ENCODE measurements at places on chromosomes 2 and 18. TPM values are rescaled to one million over a fixed set of nuclear protein-coding genes. Genes with fewer than 3 reads are reported as not detected.

DNA sequence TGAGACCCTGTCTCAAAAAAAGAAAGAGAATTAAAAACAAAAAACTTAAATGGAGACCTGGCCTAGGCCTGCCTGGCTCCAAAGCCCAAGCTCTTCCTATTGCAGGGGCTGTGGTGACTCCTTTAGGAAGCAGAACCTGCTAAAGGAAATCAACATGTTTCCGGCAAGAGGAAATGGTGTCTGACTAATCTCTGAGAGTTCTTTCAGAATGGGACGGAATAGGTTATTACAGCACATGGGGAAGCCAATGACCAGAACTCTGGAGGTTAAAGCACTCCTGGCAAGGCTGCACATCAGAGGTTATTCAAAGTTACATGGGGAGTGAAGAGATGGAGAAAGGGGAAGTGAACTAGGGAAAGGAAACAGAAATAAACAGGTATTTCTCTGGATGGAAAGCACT, 21.4 kb downstream of the KIF3C start:
- DNase-seq, result no peak

Gene RNU2-63P
- not detected for total RNA-seq

- DNase-seq, result no peak
These were observed 98.1 kb downstream of the CRIM1 start for GRCh38 chr2:36453652-36454051.

Gene L3MBTL4
- 14.0 TPM for total RNA-seq

Measured in Peyer's patch (tissue), 4 donors.